Fibroblast of the aortic adventitia (primary cell): ENCODE measurements at places on chromosomes 4 and X. TPM values are rescaled to one million over a fixed set of nuclear protein-coding genes. Genes with fewer than 3 reads are reported as not detected.

ADD1 gene
- 168 and 591 TPM in 2 replicates for total RNA-seq

- DNase-seq: no peak
These were observed 18.3 kb upstream of the PI4K2B start for GRCh38 chr4:25215511-25215910.

HPGDS gene
- total RNA-seq: not detected in 2 replicates

GRCh38 chr4:71334465-71334882 lies 4.3 kb upstream of the SLC4A4 start:
- peak; percentile 35 for DNase-seq

GRCh38 chr4:62209757-62210485 lies 1009.8 kb downstream of the ADGRL3 start:
- no peak for DNase-seq

CHST7 gene
- 4.2 and 6.0 TPM in 2 replicates for total RNA-seq

DNA sequence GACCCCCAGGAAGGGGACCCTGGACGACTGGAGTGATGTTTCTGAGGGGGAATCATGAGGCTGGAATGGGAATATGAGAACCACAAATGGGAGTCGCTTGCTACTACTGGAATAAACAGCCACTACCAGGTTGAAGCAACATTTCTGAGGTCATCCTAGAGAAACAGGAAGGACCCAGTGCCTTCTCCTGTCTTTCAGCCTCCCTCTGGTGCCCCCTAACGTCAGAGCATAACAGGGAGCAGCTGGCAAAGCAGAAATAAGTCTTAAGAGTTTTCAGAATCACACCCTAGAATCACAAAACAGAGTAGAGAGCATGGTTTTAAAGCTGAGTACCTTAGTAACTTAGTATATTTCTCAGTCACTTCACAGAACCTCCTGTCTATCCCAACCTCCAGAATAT lies 347.8 kb upstream of the PITX2 start:
- peak; percentile 61 for DNase-seq

GRCh38 chr4:38782452-38783108 lies at the start of gene TLR10:
TLR10 (minus strand) TSS chr4:38782990; CDS start chr4:38775590, 7,400 bp downstream.
- DNase-seq: peak; percentile 69

SLC6A14 gene
- total RNA-seq: not detected in 2 replicates

GRCh38 chr4:184282895-184283654 lies 65.4 kb upstream of the ENPP6 start:
- DNase-seq: no peak

DNA sequence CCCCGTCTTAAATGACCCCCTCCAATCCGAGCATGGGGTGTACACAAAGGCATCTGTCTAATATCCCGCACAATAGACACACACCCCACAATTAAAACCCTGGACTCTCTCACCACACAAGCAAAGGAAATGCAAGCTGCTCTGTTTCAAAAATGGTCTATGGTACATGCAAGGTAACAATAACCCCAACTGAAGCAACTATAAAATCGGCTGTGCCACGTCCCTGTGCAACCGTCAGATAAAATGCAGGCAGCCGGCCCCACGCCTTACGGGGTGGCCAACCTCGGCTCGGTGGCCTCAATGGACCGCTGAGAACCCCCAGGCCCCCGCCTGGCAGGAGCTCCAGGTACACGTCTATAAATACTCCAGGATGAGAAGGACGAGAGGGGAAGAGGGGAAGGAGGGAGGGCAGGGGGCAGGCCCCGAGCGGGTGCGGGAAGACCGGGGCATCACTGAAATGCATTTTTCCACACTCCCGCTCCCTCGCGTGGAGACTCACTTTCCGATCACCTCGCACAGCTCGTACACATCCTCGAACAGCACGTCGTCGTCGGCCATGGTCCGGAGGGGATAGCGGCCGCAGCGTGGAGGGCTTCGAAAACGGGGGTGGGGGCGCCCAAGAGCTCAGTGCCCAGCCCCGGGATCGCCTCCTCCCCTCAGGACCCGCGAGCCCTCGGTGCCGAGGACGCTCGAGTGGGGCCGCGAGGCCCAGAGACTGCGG lies 763 bp downstream of the CASK start:
- DNase-seq: peak; percentile 11
